ENCODE measurements at places on chromosomes 13 and 19. TPM values are rescaled to one million over a fixed set of nuclear protein-coding genes. Genes with fewer than 3 reads are reported as not detected.

ADAT3 gene
- total RNA-seq: 8.5 TPM

PPP1R12C gene
- 52.7 TPM for total RNA-seq

ZC3H4 gene
- total RNA-seq: 49.8 TPM

DCLK1 gene
- not detected for total RNA-seq

SEMA6B gene
- total RNA-seq: not detected

HSH2D gene
- 49.8 TPM for total RNA-seq

DNA sequence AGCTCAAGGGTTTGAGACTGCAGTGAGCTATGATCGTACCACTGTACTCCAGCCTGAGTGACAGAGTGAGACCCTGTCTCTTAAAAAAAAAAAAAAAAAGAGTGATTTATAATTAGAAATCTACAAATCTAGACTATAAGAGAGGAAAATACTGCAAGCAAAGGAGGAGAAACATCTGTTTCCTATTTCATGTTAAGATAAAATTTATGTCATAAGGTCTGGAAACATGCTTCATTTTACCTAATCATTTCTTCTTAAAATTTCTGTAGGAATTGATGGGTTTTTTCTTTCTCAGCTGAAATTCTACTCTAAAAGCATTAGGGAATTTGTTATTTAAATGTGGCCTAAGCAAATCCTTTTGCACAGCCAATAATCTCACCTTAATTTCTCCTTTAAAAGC is 53.2 kb downstream of the C13orf42 start:
- no peak for DNase-seq

GRCh38 chr19:31671411-31672035 is 322.3 kb upstream of the TSHZ3 start:
- no peak for DNase-seq

GRCh38 chr13:99471221-99472121 is 29.8 kb upstream of the TM9SF2 start:
- DNase-seq: no peak

GRCh38 chr13:85935868-85936467 is 136.7 kb upstream of the SLITRK6 start:
- no peak for DNase-seq

GRCh38 chr19:45103156-45103507 is 10.2 kb downstream of the PPP1R37 start:
- peak; percentile 40 for DNase-seq

- no peak for DNase-seq
These were observed 99.0 kb upstream of the TNFSF11 start for GRCh38 chr13:42474954-42475353.

DNA sequence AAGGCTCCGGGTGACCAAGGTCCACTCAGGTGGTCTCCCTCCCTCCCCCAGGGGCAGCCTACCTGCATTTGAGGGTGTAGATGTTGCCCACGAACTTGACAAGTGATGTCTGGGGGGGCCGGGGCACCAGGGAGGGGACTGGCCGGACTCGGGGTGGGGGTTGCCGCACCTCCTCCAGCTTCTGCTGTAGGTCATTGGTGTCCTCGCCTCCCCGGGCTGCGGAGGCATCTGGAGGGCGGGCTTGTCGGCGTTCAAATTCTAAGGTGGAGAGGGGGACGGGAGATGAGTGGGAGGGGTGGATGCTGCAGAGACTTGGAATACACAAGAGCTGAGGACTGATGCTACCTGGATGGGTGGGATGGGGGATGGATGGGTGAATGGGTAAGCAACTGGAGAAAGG is 5.3 kb upstream of the AKAP8L start:
- no peak for DNase-seq

GRCh38 chr19:41431426-41432386 is 4.5 kb upstream of the B3GNT8 start:
- DNase-seq: no peak

DNA sequence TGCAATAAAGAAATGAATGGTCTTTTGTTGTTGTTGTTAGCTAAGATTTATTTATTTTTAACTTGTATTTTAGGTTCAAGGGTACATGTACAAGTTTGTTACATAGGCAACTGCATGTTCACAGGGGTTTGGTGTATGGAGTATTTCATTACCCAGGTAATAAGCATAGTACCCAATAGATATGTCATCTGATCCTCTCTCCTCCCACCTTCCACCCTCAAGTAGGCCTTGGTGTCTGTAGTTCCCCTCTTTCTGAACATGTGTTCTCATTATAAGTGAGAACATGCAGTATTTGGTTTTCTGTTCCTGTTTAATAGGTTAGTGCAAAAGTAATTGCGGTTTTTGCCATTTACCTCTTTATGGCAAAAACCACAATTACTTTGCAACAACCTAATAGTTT is 554.1 kb downstream of the TBC1D4 start:
- DNase-seq: no peak

DNA sequence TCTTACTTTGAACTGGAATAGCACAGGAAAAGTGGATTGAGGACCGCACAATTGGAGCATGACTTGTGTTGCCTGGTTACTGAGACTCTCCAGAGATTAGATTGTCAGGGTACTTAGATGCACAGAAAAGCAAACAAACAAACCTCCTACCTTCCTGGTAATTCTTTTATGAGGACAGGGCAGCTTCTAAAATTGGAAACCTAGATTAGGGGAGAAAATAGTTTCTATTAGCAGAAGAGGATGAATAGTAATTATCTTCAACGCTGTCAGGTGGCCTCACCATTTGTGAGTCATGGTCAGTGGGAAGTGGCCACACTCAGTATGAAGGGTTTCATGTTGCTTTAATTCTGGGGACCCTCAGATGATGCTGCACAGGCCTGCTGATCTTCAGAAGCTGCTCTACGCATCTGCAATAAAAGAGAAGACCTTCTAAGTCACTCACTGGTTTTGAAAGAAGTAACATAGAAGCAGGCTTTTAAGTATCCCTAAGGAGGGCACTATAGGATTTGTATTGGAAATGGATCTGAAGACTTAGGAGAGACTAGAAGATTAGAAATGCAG is 106.8 kb downstream of the LACC1 start:
- no peak for DNase-seq

DNA sequence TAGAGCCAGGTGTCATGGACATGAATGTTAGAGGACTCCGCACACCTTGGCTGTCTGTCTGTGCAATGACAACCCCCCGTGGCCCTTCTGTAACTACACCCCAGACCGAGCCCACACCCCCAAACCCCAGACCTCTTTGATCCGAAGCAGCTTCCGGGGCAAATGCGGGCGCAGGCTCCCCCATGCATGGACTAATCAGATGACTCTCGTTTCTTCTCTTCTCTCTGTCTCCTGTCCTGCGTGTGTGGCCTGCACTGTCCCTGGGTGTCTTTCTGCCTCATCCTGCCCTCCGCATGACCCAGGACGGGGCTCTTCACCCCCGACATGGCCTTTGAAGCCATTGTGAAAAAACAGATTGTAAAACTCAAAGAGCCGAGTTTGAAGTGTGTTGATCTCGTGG is 38.9 kb downstream of the TMED1 start:
- DNase-seq: peak; percentile 17

DNA sequence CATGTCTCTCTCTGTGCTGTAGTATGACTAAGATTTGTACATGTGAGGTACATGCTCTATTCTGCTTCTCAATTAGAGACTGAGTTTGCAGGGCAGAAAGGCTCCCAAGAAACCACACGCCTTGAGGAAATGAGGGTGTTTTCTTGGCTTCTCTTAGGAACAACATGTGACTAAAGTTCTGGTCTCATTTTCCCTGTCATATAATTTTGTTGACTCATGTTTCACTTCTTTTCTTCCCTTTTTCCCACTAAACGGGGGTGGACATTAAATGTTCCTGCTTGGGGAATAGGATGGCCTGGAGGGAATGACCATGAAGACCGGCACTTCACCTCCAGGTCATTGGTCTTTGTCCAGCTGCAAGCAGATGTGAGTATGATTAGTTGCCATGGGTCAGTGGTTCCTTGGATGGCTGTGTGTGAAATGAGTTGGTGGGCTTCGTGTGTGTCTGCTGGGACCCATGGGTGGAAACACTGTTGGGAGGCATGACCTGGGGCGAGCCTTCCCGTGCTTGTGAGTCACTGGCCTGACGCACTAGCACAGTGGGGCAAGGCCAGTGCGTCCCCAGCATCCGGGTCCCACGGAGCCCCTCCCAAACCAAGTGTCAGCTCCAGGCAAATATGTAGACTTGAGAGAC is 56.6 kb downstream of the COL4A1 start:
- no peak for DNase-seq

- no peak for DNase-seq
These were observed 778 bp downstream of the MUC16 start for GRCh38 chr19:9009431-9009830.
